ENCODE measurements at places on chromosomes 7 and 10.

DNA sequence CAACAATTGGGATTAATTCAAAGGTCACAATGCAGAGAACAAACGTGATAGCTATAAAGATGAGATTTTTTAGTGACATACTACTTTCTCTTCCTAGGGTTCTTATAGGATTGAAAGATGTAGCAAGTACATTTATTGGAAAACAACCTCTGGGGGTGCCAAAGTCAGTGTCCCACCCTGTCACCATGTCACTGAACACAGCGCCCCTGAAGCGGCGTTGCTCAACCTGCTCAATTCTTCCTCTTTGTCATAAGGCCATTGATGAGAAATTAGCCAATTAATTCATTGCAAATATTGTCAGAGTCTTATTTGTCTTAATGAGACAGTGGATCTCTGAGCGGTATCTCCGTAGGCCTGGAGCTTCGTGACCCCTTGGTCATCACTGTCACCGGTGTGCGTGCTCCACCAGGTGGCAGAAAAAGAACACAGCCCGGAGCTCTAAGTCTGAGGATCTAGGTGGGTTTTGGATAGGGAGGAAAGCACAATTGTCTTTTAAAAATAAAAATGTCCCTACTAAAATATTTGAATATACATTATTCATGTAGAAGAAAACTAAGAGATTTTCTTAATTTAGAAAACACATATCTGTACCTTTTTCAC is 362.6 kb downstream of the PAXIP1 start:
- no peak for DNase-seq

- DNase-seq = no peak
Measured at GRCh38 chr10:37436357-37436756, 311.0 kb downstream of the ANKRD30A start.

DNA sequence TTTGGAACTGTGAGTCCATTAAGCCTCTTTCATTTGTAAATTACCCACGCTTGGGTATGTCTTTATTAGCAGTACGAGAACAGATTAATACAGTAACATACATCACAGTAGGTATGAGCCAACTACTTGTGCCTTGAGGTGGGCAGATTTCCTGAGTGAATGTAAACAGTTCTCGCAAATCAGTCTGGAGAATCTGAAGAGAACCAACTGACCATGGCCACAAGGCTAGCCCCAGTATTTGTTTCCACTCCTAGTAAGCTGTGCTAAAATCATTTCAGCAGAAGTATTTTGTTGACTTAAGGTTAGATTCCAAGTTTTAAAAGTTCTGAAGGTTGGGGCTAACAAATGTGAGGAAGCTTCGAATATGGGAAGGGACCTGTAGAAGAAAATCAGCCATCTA is 82.9 kb downstream of the NOD1 start:
- DNase-seq = no peak

DNA sequence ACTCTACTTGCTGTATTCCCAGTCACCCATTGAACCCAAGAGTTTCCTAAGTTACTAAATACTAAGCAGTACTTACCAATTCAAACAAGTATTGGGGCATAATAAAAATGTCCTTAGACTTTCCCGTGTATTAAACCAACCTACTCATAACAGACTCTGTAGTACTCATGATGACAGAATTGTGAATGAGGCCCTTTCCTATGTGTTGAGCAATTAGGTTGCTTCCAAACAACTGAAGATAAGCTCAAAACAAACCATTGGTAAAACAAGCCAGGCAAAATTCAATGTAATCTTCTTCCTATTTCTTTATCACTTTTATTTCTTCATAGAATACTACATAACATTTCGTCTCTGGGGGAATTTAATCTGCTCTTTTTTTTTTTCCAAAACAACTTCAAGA is 106.5 kb upstream of the ANK3 start:
- no peak for DNase-seq

- DNase-seq = peak; percentile 93
Measured at GRCh38 chr7:27160546-27161213, 4.2 kb upstream of the HOXA7 start.

DNA sequence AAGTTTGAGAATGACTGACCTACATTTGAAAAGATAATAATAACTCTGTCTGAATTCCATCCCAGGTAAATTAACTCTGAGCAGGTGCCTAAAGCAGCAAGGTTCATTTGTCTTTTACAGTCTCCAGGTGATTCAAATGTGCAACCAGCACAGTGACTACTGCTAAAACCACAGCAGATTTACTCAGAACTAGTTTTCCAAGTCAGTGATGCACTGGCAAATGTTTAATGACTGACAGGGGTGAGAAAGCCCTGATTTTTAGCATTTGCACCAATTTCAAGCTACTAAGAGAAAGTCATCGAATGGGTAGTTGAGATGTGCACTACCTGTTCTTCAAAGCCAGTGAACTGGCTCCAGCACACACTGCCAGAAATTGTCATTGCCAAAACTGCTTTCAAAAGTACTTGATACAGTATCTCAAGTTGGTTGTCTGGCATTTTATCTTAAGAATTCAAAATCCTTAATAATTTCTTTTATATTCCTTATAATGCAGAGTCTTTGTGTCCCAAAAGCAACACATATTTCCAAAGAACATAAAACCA is 60.3 kb downstream of the ATOH7 start:
- no peak for DNase-seq

GRCh38 chr7:34277016-34277802 is 371.9 kb downstream of the BMPER start:
- DNase-seq = no peak

DNA sequence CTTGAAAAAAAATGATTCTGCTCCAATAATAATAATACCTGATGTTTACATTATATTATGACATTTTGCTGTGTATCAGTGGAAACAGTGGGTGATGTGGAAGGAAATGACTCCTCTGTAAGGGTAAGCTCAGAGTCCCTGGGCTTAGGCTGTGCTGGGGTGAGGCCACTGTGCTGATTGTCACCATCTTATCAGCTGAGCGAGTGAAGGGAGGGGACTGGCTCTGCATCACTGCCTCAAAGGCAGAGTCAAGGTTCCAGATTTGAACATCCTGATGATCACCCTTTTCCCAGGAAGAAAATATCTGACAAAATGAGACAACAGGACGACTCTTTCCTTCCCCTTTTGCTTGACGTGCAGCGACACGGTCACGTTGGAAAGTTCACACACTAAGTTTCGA is 24.0 kb upstream of the HABP2 start:
- DNase-seq = no peak

DNA sequence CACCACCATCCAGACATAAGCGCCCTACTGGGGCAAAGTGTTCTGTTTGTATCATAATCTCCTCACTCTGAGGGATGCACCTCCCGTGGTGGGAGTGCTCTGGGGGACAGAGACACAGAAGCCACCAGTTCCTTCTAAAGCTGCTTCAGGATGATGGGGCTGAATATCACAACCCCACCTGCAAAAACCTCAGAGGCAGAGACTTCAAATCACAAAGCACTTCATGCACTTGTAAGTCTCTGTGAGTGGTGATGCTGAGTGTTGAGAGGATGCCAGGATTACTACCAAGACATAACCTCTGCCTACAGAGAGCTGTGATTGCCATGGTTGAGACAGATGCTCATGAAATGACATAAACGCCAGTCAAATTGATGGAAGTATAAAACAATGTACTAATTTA is 255.5 kb downstream of the CALN1 start:
- DNase-seq = no peak

DNA sequence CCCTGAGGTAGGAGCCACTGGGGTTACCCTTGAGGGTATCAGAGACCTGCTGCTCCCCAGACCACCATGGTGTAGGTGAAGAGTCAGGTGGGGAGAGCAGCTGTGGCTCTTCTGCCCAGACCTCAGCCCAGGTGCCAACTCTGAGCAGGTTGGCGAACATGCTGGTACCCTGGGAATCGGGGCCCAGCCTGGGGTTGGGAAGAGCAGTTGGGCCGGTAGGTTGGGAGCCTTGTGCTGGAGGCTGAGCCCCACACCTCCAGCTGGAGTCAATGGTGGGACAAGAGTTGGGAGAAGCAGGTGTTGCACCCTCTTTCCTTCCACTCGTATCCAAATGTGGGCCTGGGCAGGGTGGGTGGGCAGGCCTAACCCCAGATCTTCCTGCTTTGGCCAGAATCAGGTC is 114.5 kb downstream of the CDH23 start:
- DNase-seq = no peak

DNA sequence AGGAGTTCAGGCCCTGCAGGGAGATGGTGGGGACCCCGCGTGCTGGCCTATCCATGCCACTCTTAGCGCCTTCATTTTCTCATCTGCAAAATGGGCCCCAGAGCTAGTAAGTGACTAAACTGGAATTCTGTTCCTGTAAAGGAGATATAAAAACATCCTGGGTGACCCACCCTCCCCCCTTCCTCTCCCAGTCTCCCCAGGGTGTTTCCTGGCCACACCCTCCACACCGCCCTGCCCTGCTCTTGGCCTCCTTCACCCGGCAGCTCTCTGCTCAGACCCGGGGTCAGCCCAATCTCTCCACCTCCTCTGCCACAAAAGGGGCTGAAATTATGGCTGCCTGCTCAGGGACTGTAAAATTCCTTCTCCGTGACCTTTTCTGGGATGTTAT is 70.7 kb downstream of the C10orf105 start:
- no peak for DNase-seq

GRCh38 chr10:97065128-97065527 is 120.6 kb downstream of the SLIT1 start:
- no peak for DNase-seq

- DNase-seq = no peak
Measured at GRCh38 chr7:99949645-99950228, 20.3 kb upstream of the GJC3 start.

GRCh38 chr7:98175260-98175940 is 35.8 kb upstream of the BHLHA15 start:
- no peak for DNase-seq

DNA sequence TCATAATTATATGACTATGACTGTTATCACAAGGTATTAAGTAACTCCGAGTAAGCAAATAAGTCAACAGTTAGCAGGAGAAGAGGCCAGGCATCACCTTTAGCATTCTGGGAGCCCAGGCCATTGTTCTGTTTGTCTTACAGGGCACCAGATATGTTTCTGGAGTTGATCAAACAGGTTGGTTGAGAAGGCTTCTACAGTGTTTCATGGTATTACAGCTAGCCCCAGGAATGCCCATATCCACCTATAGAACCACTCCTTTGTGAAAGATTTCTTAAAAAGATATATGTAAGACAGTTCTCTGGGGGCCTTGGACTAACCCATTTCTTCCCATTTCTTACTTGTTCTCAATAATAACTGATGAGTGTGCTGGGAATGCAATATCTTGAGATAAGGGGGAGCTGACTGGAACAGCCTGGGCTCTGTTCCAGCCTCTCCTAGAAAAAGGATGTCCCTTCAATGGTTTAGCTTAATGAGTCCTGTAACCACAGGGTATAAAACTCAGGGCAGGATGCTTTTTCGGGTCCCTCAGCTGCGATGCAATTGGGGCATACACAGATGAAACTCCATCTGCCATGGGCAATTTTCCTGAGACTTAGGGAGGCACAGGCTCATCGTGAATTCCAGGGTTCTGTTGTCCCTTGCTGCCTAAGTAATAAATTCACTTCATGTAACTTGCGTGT is 286.4 kb downstream of the BAMBI start:
- DNase-seq = no peak

- no peak for DNase-seq
Measured at GRCh38 chr10:121078672-121079102, 227.5 kb downstream of the WDR11 start.

GRCh38 chr7:158260567-158261361 is 326.9 kb downstream of the PTPRN2 start:
- no peak for DNase-seq

- DNase-seq = no peak
Measured at GRCh38 chr7:133804127-133804526, 323.0 kb upstream of the LRGUK start.

DNA sequence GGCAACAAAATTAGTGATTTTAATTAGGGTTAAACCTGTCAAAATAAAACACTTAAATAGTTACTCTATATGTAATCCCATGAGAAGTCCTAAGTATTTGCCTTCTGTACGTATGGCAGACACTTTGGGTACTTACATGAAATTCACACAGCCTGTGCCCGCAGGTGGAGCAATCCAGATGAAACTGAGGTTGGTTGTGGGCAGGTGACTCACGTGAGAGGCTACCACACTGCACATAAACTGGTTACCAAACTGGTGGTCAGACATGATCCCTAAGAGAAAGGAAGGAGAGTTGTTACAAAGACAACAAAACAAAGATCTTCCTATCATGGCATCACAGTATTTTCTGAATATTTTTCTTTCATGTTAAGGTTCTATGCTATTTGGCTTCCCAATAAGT is 156.1 kb downstream of the RELN start:
- no peak for DNase-seq

GRCh38 chr7:28488061-28488791 is 75.9 kb downstream of the CREB5 start:
- peak; percentile 47 for DNase-seq

DNA sequence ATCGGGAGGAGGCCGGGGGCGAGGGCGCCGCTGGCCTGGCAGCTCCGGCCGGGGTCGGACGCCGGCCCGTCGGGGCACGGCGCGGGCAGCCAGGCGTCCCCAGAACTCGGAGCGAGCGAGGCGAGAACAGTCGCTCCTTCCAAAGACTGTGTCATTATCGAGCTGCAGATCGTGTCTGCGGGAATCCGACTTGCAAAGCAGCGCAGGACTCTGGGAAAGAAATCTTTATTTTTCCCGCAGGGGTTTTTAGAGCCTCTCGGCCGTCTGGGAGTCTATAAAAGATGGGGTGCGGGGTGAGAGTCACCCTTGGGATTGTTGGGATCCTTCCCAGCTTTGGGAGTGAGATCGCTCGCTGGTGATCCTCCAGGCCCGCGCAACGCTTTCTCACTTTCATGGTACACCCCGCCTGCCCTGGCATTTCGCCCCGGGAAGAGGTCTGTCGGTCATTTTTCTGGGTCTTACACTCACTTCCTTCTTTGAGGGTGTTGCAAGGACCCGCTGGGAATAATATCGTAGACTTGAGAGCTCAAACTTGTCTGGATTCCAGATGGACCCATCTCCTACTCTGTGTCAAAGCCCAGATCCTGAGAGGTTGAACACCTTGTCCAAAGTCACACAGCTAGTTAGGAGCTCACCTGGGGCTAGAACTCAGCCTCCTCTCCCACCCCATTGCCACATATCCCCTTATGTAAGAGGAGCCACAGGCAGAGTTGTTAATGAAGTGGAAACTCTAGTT is 1.0 kb downstream of the UBTD1 start:
- no peak for DNase-seq

DNA sequence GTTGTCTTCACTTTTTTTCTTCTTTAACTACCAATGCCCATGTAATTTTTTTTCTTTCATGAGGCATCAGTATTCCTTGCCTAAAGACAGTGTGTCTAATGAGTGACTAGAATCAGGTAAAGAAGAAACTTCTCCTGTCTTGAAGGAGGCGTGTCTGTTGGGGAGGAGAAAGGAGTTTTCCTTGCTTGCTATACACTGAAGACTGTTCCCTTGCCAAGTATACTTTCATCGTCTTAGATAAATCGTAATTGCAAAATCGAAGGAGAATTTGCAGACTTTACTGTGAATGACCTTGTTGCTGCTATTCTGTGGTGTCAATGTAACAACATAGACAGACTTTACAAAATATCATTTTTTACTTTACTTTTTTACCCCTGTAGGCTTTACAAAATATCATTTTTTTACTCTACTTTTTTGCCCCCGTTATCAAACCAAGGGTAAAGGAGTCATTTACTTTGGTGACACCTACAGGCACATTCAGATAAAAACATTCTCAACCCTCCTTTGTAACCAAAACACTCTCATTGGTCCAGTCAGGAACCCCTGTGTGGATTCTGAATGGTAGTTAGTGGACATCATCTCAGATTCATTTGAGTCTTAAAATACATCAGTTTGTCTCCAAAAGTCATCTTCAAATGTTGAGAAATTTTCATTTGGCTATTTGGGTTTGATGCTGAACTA is 232.4 kb downstream of the AHR start:
- DNase-seq = no peak

- no peak for DNase-seq
Measured at GRCh38 chr7:7868572-7868899, 100.1 kb upstream of the GLCCI1 start.

GRCh38 chr7:4602905-4603842 is 78.9 kb upstream of the FOXK1 start:
- DNase-seq = no peak
